Foreskin melanocyte (primary cell): ENCODE measurements at places on chromosomes 3 and 15.

- no peak for DNase-seq
These were observed 48.9 kb downstream of the PTPN9 start for GRCh38 chr15:75530169-75530568.

DNA sequence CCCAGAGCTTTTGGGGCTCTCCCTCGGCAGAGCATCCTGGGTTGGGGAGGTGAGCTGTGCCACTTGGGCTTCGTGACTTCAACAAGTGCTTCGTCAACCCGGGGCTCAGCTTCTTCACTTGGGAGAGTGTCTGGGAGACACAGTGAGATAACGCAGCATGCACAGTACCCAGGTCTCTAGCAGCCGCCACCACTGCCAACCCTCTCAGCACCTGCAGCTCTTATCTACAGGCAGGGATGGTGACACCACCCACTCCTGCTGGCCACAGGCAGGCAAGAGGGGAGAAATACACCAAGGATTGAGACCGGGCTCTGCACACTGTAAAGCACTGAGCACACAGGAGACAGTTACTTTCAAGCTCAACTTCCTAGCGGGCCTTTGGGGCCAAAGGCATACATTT, 11.6 kb downstream of the TKT start:
- no peak for DNase-seq

GRCh38 chr3:17050506-17050905, 165.8 kb downstream of the PLCL2 start:
- DNase-seq, result no peak

DNA sequence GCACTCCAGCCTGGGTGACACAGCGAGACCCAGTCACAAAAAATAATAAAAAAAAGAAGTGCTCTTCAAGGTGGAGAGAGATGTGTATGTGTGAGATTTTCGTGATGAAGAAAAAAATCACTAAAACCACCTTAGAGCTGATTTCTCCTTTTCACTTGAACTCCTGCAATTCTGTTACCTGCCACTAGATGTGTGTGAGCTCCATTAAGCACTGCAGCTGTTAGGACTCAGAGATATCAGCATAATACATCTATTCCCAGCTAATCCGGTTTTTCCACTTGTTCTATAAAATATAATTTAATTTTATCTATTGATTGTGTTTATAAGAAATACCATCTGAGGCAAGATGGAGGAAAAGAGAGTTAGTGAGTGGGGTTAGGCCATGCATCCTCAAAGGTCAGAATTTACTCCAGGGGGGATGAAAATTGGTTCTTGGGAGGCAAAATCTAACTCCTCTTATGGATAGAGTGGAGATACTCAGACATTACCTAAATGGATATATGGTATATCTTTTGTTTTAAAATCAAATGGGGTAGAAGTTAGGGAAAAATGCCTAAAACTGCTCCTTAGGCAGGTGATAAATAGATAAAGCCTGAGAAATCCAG, 152.7 kb downstream of the IL20RB start:
- DNase-seq, result no peak

DNA sequence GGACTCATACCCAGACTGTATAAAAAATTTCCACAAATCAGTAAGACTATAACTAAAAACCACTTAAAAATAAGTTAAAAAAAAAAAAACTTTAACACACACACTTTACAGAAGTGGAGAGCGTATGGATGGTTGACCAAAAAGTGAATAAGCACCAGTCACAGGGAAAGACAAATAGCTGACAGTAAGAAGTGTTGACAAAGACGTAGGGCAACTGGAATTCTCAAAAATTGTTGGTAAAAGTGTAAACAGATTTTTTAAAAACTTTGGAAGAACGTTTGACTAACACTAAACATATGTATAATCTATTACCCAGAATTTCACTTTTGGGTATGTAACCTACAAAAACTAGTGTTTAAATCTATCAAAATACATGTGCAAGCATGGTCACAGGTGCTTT, 73.7 kb downstream of the TMEM212 start:
- no peak for DNase-seq

DNA sequence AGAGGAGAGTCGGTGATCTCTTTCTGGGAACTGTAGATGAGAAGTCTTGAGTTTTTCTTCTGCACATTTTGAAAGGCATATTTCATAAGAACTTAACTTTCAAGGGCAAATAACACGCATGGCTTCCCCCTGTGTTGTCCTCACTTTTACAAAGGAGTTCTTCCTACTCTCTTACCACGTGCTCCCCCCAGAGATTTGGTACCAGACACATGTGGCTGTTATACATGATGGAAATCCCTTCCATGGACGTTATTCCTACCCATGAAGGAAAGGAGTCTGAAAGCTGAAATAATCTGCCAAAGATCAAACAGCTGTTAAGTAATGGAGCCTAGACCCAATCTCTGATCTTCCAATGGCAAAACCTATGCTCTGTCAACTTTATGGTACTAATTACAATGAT, 4.4 kb downstream of the IL5RA start:
- no peak for DNase-seq

DNA sequence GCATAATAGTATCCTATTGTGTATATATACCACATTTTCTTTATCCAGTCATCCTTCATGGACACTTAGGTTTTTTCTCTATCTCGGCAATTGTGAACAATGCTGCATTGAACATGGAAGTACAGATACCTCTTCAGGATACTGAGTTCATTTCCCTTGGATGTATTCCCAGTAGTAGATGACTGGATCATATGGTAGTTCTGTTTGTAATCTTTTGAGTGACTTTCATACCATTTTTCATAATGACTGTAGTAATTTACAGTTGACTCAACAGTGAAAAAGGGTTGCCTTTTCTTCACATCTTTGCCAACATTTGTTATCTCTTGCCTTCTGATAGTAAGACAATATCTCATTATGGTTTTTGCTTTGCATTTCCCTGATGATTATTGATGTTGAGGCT, 21.8 kb downstream of the MYH15 start:
- peak; percentile 71 for DNase-seq

- DNase-seq, result no peak
These were observed 44.9 kb upstream of the TSEN2 start for GRCh38 chr3:12439161-12439940.

- DNase-seq, result no peak
These were observed 12.9 kb downstream of the IDH3A start for GRCh38 chr15:78162038-78162437.

DNA sequence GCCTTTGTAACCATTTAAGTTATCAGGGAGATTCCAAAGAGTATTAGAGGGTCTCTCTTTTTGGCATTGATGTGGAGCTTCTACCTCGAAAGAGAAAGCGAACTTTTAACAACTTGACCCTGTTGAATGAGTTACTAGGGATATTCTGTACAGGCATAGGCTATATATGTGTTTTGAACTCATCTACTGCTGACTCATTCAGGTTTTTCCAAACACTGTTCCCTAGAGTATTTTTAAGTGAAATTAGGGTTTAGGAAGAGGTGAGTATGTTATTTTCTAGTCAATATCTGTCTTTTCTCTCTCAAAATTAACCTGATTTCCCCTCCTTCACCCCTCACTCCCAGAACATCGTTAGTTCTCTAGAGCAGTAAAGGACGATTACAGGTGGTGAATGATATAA, 228.1 kb upstream of the C2CD4B start:
- no peak for DNase-seq

DNA sequence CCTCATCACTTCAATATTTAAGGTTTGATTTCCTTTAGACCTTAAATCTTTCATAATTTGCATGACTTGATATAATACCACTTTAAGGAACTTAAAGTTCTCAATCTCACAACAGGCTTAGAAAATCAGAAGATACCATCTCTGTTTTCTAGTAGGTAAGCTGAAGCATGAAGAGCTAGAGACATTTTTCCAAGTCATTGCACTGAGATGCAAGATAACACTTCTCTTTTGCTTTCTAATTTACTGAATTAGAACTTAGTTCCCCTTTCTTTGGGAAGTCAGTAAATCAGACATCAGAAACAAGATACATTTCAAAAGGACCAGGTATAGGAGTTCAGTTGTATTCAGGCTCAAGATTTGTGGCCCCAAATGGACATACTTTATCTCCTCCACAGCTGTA, 79.7 kb downstream of the DZIP3 start:
- no peak for DNase-seq

DNA sequence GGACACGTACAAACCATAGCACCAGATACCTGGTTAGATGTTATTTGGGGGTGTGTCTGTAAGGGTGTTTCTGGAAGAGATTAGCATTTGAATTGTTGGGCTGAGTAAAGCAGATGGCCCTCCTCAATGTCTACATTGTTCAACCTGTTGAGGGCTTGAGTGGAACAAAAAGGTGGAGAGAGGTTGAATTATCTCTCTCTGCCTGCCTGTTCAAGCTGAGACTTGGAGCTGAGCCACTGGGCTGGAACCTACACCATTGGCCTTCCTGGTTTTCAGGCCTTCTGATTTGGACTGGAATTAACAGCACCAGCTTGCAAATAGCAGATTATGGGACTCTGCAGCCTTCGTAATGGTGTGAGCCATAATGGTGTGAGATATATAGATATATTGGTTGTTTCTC, 71.3 kb upstream of the CORO2B start:
- no peak for DNase-seq

DNA sequence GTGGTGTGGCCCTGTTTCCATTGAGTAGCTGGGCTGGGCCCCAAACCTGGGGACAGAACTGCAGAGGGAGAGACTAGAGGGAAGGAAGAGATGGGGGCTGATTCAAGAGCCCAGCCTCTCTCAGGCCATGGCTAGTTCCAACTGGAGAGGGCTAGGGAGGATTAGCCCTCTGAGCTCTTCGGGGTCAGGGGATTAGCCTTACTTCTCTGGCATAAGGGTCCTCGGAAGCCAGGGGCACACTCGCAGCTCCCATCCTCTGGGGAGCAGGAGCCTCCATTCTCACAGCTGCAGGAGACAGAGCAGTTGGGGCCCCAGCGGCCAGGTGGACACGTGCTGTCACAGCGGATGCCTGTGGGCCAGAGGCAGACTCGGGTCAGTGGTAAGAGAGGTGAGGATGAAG, 53.3 kb downstream of the RAB11A start:
- no peak for DNase-seq

DNA sequence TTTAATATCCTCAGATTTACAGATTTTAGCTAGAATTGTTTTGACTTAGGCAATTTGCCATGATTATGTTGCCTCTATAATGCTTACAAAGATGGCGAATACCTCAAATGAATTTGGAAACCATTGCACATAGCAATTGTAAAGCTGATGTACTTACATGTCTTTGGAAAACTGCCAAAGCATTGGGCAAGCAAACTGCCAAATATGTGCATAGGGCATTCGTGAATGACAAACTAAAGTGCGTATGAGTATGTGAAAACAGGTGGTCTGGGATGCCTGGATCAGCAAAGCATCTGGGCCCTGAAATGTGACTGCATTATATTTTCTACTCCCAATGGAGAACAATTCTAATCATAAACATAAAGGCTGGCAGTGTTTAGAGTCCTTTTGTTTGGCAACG, 445.3 kb upstream of the ROBO1 start:
- DNase-seq, result no peak

GRCh38 chr15:75230016-75230343, 28.2 kb upstream of the GOLGA6C start:
- DNase-seq, result no peak

DNA sequence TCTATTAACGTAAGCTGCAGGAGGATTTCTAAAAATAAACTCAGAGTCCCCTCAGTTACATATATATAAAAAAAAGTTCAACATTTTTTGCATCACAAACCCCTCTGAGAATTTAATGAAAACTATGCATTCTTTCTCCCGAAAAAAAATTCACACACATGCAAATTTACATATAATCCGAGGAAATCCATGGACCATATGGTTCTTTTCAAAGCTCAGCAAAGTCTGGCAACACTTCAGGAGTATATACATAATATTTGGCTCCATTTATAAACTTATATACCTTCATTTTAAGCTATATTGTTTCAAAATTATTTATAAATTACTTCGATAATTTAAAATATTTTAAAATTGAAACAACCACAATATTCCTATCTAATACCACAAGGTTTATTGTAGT, 140.7 kb upstream of the PLXND1 start:
- DNase-seq, result no peak

DNA sequence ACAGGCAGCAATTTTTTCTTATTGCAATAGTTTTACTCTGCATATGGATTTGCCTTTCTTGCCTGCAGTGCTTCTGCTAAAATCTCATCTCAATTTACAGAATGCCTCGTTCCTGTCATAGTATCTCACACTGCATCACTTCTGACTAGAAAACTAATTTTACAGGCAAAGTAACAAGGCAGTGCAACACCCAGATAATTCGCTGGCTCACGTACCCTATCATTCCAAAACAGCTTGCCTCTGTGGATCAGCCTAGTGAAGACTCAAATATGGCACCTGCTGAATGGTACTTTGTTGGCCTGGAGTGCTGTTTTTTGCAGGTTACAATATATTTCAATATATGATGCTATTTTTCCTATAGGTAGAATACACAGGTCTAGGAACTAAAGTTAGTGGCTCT, 5.3 kb downstream of the EIF5A2 start:
- DNase-seq, result no peak

DNA sequence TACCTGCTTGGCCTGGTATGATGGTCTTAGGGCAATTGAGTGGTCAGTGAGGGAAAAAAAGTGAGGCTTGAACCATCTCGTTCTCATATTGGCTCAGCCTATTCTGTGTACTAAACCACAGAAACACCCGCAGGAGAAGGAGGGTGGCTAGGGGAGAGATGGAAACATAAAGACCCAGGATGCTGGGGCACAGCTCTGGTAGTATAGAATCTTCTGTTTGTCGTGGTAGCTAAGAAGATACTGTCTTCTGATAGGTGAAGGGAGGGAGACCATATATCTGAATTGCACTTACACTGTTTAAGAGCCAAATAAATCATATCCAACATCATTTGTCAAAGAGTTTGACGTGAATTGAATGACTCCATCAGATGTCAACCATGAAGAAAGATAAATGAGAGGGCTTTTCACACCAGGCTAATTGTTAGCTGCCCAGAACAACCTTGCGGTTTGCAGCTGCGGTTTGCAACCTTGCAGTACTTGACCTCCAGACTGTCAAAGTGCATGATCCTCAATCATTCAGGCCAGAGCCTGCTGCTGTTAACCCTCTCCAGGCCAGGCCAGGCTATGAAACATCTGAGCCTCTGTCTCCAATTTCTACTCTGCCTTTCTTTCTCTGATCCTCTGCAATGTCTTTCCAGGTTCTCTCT, 40.9 kb upstream of the PIK3R4 start:
- no peak for DNase-seq

DNA sequence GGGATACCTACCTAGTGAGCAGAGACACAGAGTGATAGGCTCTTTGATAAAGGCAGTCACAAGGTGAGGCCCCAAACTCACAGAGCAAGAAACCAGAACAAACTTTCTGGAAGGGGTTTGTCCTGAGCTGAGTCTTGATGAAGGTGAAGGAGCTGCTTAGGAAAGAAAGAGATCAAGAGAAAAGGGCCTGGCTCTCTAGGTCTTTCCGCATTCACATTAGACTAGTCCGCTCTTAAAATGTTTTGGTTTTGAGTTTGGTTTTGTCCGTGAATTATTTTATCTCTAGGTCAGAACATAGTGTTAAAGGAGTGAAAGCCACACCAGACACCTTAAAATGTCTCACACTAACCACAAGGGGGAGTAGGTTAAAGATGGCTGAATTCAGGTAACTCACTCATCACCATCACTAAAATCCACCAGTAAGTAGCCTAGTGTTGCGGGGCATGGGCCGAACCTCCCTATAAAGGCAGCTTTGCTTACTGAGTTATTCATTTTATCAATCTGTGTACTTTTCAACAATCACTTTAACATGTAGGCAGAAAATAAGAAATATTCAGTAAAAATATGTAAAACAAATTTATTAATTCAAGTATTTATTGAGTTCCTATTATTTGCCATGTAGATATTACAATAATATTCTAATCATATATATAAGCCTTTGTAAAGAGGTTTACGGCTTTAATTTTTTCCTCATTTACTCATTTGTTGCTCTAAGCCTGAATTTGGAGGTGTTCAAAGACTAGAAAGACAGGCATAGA, 121.5 kb upstream of the TSC22D2 start:
- no peak for DNase-seq
